Fibroblast of the aortic adventitia (primary cell): ENCODE measurements at places on chromosomes 6 and 20. TPM values are rescaled to one million over a fixed set of nuclear protein-coding genes. Genes with fewer than 3 reads are reported as not detected.
A peak's percentile ranks its signal among the peaks of the same experiment; 100 is the strongest.

DNA sequence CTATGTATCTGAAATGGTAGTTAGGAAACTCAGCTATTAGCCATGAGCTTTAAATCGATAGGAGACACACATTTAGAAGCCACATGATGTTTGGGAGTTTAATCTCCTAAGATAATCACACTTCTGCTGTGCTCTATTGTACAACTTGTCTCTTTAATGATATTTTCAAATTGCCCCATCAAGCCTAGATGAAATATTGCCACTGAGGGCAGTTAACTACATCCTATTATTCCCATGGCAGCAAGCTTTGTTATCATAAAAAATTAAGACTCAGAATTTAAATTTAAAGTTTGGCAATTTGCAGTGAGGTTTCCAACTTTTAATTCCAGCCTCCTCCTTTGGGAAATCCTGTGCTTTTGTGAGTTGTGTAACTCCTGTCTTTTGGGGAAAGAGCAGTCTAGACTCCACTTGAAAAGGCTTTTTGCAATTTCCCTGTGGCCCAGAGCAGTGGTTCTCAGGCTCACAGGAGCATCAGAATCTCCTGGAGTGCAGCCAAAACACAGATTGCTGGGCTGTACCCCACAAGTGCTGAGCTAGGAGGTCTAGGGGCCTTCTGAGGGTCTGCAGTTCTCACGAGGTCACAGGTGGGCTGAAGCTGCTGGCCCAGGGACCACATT, 792.4 kb downstream of the QKI start:
- no peak for DNase-seq

The SCUBE3 gene
- total RNA-seq, result 1.8 and 10.0 TPM in 2 replicates

DNA sequence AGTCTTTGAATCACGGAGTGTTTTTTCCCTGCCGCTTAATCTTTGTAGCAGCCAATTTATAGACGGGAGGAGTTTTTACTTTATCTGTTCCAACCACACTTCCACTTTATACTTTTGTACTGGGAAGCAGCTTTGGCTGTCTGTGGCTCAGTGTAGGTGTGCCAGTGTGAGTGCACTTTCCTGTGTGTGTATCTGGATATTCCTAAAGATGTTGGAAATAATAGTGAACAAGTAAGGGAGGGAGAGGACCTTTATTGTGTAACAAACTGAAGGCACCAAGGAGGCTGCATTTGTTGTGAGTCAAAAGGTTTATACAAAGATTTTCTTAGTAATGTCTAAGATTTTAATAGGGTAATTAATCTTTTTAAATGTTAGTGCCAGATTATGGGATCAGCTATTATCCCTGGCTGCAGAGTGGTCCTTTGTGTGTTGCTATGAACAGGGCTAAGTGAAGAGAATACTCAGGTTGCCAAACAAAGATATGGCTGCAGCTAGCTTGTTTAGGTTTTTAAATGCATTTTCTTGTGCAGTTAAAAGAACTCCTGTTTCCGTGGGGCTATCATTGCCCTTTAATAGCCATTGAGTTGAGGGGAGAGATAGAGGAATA, 226.3 kb downstream of the RNF144B start:
- no peak for DNase-seq

DNA sequence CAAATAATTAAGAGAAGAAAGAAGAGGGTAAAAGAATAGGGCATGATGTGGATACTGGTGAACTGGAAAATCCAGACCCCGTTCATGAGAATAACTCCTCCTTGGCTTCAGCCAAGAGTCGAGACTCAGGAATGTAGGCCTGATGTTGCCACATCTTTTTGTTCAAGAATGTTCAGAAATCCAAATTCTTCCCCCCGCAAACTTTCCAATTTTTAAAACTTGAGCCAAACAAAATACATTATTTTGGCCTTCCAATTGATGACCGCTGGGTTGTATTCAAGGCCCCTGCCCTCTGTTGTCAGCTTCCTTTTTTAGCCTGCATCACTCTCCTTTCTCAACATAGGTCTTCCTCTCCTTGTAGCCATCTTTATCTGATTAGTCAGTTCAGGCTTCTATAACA, 106.1 kb downstream of the TNFAIP3 start:
- peak; percentile 94 for DNase-seq

- DNase-seq, result no peak
Observed at GRCh38 chr6:30840935-30841643, 43.2 kb upstream of the DDR1 start.

GRCh38 chr20:25580711-25581110, 4.6 kb downstream of the NINL start:
- peak; percentile 72 for DNase-seq

The MTFR2 gene
- total RNA-seq, result 1.5 and 6.1 TPM in 2 replicates

GRCh38 chr6:139135578-139136545, 982 bp downstream of the HECA start:
- DNase-seq, result peak; percentile 49

The RSPO3 gene
- total RNA-seq, result 2.5 and 7.9 TPM in 2 replicates

GRCh38 chr20:59564171-59564570, 40.2 kb upstream of the PHACTR3 start:
- DNase-seq, result no peak

The DPPA5 gene
- not detected in 2 replicates for total RNA-seq

- no peak for DNase-seq
Observed at GRCh38 chr6:43090559-43090956, 14.4 kb downstream of the PTK7 start.

The HLA-DPA1 gene
- 0.18 and 1.8 TPM in 2 replicates for total RNA-seq

- DNase-seq, result peak; percentile 56
Observed at GRCh38 chr6:219641-220198, 72.6 kb upstream of the DUSP22 start.
